T-helper 22 cell (primary cell): ENCODE measurements at places on chromosomes 2 and 18.

DNA sequence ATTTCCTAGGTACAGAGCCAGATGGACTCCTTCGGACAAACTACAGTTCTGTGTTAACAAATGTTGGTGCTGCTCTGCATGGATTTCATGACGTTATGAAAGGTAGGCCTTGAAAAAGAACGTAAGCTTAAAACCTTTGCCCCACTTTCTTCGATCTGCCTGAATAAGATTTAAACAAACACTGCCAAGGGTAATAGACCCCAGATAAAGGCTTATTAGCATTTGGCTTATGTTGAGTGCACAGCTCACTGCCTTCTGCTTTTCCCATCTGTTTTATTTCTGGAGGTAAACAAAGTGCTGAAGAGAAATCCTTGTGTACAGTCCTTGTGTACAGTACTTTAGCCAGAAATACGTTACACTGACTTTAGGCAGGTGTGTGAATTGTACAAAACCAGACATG, 50.0 kb upstream of the STON1 start:
- DNase-seq: no peak

DNA sequence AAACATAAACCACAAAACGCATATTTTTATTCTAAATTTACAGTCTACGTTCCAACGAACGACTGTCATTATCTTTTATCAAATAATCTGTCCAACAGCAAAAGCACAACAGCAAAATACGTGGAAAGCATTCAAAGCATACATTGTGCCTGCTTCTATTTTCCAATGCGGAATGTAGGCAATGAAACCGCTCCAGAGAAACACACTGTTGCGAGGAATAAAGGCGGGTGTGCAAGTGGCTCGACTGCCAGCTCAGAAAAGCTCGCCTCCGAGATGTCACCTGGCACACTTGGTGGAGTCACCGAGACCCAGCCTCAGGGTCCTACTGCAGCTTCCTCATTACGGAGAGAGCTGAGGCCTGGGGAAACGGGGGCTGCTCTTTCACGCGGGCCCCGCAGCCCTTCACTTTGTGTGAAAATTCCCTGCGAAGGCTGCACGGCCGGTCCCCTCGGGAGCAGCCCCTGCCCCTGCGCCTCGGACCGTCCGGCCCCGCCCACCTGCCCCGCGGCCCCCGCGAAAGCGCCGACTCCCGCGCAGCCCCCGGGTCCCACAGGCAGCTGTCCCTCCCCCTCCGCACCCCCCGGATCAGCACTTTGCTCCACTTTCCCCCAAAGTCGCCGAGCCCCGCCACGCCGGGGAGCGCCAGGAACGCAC, 752 bp downstream of the MGAT4A start:
- DNase-seq: peak; percentile 21

DNA sequence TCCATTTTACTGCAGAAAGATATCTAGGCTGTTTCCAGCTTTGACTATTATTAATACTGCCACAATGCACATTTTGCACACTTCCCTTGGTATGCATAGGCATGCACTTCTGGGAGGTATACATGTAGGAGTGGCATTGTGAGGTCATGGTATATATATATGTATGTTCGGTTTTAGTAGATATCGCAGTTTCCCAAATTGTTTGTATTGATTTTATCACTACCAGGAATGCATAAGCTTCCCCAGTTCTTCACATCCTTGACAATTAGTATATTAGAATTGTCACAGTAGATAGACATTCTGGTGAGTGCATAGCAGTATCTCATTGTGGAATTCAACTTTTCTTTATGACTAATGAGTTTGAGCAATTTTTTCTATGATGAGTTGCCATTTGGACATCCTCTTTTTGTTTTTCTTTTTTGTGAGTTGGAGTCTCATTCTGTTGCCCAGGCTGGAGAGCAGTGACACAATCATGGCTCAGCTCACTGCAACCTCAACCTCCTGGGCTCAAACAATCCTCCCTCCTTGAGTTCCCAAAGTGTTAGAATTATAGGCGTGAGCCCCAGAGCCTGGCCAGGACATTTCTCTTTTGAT, 4.2 kb upstream of the GRB14 start:
- no peak for DNase-seq

- DNase-seq: no peak
Measured at GRCh38 chr2:240146627-240147278, 6.3 kb upstream of the OTOS start.
